LHCN-M2 (cell line): ENCODE measurements at places on chromosomes 13 and 19.

GRCh38 chr19:58328999-58329398 lies 2.2 kb downstream of the ZSCAN22 start:
- peak; percentile 11 for DNase-seq

DNA sequence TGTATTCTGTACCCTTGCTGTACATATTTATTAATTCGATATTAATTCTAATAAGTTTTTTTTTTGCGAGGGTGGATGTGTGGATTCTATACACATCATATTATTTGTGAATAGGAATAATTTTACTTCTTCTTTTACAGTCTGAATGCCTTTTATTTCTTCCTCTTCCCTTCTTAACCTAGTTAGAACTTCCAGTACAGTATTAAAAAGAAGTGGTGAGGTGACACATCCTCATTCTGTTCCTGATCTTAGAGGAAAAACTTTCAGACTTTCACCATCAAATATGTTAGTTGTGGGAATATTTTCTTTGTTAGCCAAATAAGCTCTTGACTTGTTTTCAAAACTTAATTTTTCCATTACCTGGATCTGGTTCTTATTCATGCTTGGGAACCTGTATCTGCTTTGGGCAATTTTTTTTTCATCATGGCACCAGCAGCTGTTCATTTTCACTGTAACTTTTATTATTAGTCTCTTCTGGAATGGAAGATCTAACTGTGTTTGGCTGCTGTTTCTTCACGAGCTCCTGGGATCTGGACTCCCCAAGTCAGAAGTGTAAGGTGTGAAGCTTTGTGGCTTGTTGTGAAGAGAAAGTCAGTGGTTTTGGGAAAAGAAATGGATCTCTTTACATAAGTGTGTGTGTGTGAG lies 33.1 kb downstream of the RGCC start:
- no peak for DNase-seq

DNA sequence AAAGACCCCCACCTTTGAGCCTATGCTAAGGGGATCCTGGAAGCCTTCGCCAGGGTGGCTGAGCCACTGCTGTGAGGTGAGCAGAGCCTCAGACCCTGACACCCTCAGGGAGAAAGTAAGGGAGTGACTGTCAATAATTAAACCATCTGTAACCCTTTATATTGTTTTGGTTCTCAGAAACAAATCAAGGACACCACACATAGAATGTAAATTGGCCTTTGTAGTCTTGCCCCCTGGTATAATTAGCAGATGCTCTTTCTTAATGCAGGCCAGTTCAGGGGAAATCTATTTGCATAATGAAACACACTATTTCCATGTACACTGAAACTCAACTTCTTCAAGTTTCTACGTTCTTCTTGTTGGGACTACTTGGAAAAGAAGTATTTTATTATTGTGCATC lies 127.7 kb upstream of the EDNRB start:
- DNase-seq = no peak

DNA sequence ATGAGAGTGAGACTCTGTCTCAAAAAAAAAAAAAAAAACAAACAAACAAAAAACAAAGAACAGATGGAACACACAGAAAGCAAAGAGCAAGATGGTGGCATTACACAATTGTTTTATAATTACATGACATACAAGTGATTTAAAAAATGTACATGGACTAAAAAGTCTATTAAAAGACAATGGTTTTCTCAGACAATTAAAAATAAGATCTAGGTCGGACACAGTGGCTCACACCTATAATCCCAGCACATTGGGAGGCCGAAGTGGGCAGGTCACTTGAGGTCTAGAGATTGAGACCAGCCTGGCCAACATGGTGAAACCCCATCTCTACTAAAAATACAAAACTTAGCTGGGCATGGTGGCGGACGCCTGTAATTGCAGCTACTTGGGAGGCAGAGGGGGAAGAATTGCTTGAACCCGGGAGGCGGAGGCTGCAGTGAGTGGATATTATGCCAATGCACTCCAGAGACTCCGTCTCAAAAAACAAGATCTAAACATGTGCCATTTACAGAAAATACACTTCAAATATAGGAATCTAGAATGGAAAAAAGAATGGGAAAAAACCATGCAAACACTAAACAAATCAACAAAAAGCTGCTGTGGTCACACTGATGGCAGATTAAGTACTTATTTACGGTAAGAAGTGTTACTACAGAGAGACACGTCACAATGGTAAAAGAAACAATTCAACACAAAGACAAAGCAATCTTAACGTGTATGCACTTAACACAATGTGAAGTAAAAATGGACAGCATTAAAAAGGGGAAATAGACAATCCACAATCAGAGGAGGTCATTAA lies 26.7 kb downstream of the MIER2 start:
- DNase-seq = no peak
